Hepatic stellate cell (primary cell): ENCODE measurements at places on chromosomes 4 and X.

DNA sequence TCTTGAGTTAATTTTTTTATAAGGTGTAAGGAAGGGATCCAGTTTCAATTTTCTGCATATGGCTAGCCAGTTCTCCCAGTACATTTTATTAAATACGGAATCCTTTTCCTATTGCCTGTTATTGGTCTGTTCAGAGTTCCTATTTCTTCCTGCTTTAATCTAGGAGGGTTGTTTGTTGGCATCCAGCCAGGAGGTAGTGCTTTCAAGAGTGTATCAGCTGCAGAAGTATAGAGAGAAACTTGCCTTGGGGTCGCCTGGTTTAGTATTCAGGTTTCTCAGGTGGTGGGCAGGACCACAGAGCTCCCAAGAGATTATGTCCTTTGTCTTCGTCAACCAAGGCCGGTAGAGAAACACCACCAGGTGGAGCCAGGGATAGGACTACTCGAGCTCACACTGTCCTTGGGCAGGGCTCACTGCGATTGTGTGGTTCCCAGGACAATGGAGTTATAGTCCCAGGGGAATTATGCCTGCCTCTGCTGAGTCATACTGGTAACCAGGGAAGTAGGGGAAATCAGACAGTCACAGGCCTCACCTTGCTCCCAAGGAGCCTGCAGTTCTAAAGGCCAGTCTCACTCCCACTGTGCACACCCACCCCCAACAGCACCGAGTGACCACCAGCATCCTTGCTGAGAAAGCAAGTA lies 168.1 kb downstream of the VSIG4 start:
- DNase-seq, result no peak

GRCh38 chrX:110941906-110942305 lies 146.3 kb upstream of the CHRDL1 start:
- no peak for DNase-seq

GRCh38 chrX:10514891-10515290 lies 105.5 kb downstream of the MID1 start:
- DNase-seq, result no peak

- DNase-seq, result no peak
Measured at GRCh38 chr4:152581536-152582160, 45.8 kb upstream of the FBXW7 start.

- DNase-seq, result no peak
Measured at GRCh38 chr4:8727546-8728510, 135.3 kb downstream of the CPZ start.

GRCh38 chr4:6892190-6892908 lies 17.3 kb upstream of the TBC1D14 start:
- DNase-seq, result peak; percentile 80
